ENCODE measurements at places on chromosomes 6 and 20. TPM values are rescaled to one million over a fixed set of nuclear protein-coding genes. Genes with fewer than 3 reads are reported as not detected.

BTN1A1 gene
- total RNA-seq = not detected

RBPJL gene
- not detected for total RNA-seq

LCA5 gene
- 0.78 TPM for total RNA-seq

TAAR8 gene
- total RNA-seq = not detected

NR2E1 gene
- total RNA-seq = not detected

DNA sequence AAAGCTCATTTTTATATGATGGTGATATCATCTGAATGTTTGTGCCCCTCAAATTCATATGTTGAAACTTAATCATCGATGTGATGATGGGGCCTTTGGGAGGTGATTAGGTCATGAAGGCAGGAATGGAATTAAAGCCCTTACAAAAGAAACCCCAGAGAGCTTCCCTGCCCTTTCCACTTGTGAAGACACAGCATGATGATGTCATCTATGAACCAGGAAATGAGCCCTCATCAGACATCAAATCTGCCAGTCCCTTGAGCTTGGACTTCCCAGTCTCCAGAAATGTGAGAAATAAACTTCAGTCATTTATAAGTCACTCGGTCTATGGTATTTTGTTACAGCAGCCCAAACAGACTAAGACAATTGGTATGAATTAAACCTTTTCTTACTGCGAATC lies 153.1 kb downstream of the MYB start:
- no peaks in the 10 kb centered on the region for H3K36me3 ChIP-seq
- H3K27ac ChIP-seq = no peak overlapping the region
- no peak overlapping the region for H3K4me3 ChIP-seq

DNA sequence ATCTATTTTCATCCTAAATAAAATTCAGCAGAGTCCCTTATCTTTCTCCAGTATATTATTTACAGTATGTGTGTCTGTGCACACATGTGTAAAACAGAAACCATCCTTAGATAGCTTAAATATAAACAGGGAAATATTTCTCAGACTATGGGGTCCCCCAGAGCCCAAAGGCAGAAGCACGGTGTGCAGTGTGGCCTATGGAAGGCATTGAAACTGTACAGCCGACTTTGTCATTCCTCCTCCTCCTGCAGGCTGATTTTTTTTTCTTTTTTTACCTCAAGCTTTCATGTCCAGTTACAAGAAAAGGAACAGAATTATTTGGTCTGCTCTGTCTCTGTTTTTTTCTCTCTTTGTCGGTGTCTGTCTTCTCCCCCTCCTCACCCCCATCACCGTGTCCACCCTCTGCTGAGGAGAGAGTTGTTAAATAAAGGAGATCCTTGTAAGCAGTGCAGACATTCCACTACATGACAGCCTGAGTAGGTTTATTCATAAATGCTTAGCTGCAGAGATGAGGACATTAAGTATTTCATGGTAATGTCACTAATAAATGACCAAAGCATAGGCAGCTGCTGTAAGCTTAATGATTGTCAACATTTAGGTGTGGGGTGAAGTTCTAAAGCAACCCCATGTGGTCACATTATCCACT lies 31.8 kb upstream of the SLC35D3 start:
- no peak overlapping the region for H3K27ac ChIP-seq
- no peaks in the 10 kb centered on the region for H3K27me3 ChIP-seq
- H3K4me1 ChIP-seq = peaks cover 6% of the 10 kb centered on the region

DNA sequence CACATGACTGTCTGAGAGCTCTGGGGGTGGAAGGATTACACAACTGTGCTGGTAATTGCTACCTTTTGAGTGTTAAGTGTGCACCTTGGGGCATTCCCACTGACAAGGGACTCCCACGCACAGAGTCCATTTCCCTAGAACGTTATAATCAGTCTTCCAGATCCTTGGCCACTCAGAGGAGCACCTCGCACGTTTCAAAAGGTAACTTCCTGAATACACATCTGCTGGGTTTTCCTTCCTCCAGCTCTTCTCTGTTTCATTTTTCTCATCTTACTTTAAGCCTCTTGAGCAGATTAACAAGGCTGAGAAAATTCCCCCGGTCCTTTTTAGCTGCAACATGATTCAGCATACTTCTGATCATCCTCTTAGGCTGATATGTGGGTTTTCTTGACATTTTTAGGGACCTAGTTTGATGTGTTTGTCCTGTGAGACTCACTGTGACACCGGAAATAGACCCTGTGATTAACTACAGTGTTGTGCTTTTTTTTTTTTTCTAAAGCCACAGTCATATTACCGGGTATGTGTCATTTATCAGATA lies 98.4 kb upstream of the DUSP22 start:
- H3K27me3 ChIP-seq = no peaks in the 10 kb centered on the region

- H3K36me3 ChIP-seq = no peaks in the 10 kb centered on the region
- no peak for DNase-seq
- peaks cover 47% of the 10 kb centered on the region for H3K4me1 ChIP-seq
- H3K4me3 ChIP-seq = peak overlapping the region; percentile 99
- no peaks in the 10 kb centered on the region for H3K27me3 ChIP-seq
These were observed 109.1 kb upstream of the PRSS16 start for GRCh38 chr6:27138406-27138805.

GRCh38 chr20:53693262-53693871 lies 99.7 kb upstream of the ZNF217 start:
- peak overlapping the region; percentile 55 for H3K4me3 ChIP-seq
- no peak for DNase-seq
- no peaks in the 10 kb centered on the region for H3K27me3 ChIP-seq
- peak overlapping the region; percentile 80 for H3K27ac ChIP-seq

DNA sequence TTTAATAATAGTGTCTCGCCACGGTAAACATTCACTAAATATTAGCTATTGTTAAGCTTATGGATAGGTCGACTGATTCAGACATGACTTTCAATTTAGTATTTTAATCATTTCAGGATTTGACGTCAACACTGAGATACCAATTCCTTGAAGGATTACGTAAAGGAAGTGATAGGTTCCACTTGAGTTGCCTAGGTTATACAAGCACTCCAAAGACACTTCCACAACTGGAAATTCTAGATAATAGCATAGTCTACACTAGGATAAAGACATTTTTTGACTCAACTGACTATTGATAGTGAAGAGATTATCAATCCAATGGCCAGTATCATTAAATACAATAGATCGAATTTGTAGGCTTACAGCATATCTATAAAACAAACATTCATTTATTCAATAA lies 63.9 kb upstream of the NHSL1 start:
- H3K27me3 ChIP-seq = peaks cover 17% of the 10 kb centered on the region
- no peaks in the 10 kb centered on the region for H3K36me3 ChIP-seq
- H3K4me3 ChIP-seq = no peak overlapping the region
- DNase-seq = no peak
- H3K4me1 ChIP-seq = no peaks in the 10 kb centered on the region

- peaks cover 24% of the 10 kb centered on the region for H3K27me3 ChIP-seq
- no peak overlapping the region for H3K4me3 ChIP-seq
- DNase-seq = no peak
- H3K4me1 ChIP-seq = no peaks in the 10 kb centered on the region
These were observed 304.4 kb downstream of the PREX1 start for GRCh38 chr20:48523191-48523995.

- peaks cover 2% of the 10 kb centered on the region for H3K36me3 ChIP-seq
- H3K4me3 ChIP-seq = peak overlapping the region; percentile 49
- DNase-seq = no peak
- no peaks in the 10 kb centered on the region for H3K27me3 ChIP-seq
- no peak overlapping the region for H3K27ac ChIP-seq
These were observed 22.5 kb downstream of the JARID2 start for GRCh38 chr6:15268137-15268908.

DNA sequence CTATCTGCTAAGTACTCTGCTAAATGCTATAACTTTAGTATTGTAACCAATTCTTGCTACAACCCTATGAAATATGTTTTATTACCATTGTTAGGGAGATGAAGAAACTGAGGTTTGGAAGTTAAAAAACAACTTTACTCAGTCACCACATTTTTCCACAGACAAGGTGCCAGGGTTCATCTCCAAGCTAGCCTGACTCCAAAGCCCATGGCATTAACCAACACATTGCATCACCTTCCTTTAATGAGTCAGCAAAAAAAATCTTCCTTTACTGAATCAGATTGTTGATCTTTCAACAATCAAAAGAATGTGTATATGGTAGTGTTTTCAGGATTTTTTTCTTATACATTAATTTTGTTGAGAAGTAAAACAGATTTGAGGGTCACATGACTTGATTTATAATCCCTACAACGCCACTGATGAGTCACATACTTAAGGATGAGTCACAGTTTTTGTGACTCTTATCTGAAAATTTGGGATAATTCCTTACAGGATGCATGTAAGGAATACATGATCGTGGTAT lies 41.5 kb downstream of the MAN1A1 start:
- H3K27me3 ChIP-seq = no peaks in the 10 kb centered on the region
- no peak overlapping the region for H3K27ac ChIP-seq
- H3K4me3 ChIP-seq = no peak overlapping the region
- H3K4me1 ChIP-seq = peaks cover 20% of the 10 kb centered on the region
- no peak for DNase-seq

DNA sequence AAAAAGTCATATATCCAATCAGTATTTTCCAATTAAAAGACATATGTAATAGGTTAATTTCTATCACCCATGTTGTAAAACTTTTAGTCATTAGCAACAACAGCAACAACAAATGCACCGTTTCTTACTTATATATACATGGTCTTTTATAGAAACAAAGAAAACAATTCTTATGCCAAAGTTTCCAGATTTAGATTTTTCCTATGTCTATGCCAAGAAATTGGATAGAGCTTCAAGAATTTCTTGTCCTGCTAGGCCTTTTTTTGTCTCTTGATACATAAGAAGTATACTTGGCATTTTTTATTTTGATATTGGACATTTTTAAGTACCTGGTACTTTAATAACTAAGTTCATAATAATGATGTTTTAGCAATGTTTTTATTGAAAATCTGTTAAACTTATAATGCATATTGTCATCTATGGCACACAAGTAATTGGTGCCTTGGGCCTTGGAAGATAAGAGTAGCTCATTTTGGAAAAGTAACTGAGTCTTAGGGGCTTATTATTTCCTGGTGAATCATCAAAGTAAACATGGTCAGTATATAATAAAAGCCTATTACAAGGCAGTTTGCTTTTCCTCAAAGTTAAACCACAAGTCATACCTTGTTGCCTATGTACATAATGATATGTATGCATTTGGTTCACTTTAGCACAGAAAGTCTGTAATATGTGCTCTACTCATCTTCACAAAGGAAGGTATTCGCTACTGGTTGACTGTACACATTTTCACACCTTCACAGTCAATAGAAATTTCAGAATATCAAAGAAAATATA lies 10.1 kb upstream of the FRK start:
- no peak overlapping the region for H3K4me3 ChIP-seq
- no peaks in the 10 kb centered on the region for H3K36me3 ChIP-seq
- no peak overlapping the region for H3K27ac ChIP-seq
- DNase-seq = no peak

DNA sequence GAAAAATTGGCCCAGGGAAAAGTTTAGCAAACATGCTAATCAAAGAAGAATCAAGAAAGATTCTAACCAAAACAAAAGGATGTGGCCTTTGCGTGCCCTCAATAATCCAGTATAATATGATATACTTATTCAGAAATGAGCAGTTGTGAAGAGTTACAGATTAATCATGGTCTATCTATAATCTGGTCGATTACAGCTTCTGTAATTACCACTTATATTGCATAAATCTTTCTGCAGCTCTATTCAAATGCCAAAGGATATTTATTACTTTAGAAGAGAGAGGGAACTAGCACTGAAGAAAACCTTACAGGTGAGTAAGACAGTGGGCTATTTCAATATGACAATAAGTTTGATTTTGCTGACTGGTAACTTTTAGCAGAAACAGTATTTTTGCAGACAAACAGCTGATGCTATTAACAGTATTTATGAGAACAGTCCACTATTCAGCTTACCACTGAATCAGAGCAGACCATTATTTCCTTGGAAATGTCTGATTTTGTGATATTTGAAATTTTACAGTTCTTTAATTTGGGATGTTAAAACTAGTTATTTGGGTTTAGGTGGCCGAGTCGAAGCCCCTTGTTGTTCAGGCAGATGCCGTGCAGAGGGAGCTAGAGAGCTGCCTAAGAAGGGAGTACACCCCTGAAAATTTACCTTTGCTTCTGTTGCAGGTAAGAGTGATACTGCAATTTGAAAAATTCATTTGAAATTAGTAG lies 92.2 kb downstream of the CEP57L1 start:
- no peak overlapping the region for H3K4me3 ChIP-seq
- no peak overlapping the region for H3K27ac ChIP-seq
- peaks cover 3% of the 10 kb centered on the region for H3K27me3 ChIP-seq

GRCh38 chr6:133549371-133549801 lies 308.2 kb downstream of the EYA4 start:
- no peaks in the 10 kb centered on the region for H3K4me1 ChIP-seq
- no peaks in the 10 kb centered on the region for H3K36me3 ChIP-seq
- no peak overlapping the region for H3K4me3 ChIP-seq
- DNase-seq = no peak
- no peak overlapping the region for H3K27ac ChIP-seq
- H3K27me3 ChIP-seq = peaks cover 4% of the 10 kb centered on the region

DNA sequence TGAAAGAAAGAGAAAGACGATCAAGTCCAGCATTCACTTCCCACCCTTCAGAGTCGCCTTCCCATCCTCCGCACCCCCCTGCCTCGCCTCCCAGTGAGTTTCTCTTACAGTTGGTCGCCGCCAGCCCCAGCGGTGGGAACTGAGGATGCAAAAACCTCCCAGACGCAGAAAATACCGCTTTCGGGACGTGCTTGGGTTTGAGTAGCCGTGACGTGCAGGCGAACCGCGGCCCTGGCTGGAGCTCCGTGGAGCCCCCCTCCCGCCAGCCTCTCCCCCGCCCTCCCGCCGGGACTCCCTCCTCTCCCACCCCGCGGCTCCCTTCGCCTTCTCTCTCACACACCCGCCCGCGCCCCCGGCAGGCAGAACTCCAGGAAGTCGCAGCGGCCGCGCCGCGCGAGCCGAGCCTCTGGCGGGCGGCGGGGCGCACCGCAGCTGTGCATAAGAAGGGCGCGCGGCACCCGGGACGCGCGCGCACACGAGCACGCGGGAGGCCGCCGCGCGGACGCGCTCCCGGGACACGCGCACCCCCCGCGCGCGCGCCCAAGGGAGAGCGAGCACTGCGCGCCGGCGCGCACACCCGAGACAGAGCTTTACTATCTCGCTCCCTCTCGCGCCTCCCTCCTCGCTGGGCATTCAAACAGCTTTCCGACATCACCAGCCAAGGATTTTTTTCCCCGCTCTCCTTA lies at the start of gene ADGRB3:
ADGRB3 (plus strand) TSS at position 557 of the 686 bp plus-strand sequence. CDS start 3,394 bp downstream, outside the sequence.
- H3K27me3 ChIP-seq = peaks cover 47% of the 10 kb centered on the region
- no peak within 1 kb of the TSS for H3K27ac ChIP-seq
- H3K4me1 ChIP-seq = peaks cover 32% of the 10 kb centered on the region
- H3K36me3 ChIP-seq = peaks cover 4% of the 10 kb centered on the region

GRCh38 chr6:147055821-147056392 lies 148.3 kb upstream of the STXBP5 start:
- H3K27me3 ChIP-seq = no peaks in the 10 kb centered on the region
- no peaks in the 10 kb centered on the region for H3K36me3 ChIP-seq
- no peak for DNase-seq

GRCh38 chr6:147869201-147869600 lies 360.7 kb downstream of the SAMD5 start:
- no peak for DNase-seq
- no peaks in the 10 kb centered on the region for H3K4me1 ChIP-seq
- no peaks in the 10 kb centered on the region for H3K36me3 ChIP-seq
- H3K27me3 ChIP-seq = no peaks in the 10 kb centered on the region
- no peak overlapping the region for H3K4me3 ChIP-seq
- H3K27ac ChIP-seq = no peak overlapping the region

- DNase-seq = no peak
- peak overlapping the region; percentile 98 for H3K27ac ChIP-seq
- no peaks in the 10 kb centered on the region for H3K27me3 ChIP-seq
- no peaks in the 10 kb centered on the region for H3K36me3 ChIP-seq
These were observed 18.2 kb upstream of the ZNF831 start for GRCh38 chr20:59145247-59145923.

All from naive thymus-derived CD8-positive, alpha-beta T cell (primary cell).